ENCODE measurements at places on chromosomes 11 and 22. TPM values are rescaled to one million over a fixed set of nuclear protein-coding genes. Genes with fewer than 3 reads are reported as not detected.

DNA sequence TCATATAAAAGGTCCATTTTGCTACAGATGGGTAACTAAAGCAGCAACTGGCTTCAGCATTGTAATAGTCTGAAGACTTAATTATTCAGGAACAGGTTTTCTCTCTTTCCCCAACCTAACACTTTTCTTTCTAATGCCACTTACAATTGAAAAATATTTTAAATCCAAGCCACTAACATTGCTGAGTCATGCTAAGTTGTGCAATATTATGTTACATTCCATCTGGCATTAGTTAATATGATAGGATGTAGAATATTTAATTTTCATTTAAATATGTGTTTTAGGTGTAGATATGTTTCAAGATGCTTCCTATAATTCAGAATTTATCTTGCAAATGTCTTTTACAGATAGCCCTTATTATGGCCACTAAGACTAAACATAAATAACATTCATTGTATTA lies 98.6 kb downstream of the KIF18A start:
- no peak for DNase-seq

DNA sequence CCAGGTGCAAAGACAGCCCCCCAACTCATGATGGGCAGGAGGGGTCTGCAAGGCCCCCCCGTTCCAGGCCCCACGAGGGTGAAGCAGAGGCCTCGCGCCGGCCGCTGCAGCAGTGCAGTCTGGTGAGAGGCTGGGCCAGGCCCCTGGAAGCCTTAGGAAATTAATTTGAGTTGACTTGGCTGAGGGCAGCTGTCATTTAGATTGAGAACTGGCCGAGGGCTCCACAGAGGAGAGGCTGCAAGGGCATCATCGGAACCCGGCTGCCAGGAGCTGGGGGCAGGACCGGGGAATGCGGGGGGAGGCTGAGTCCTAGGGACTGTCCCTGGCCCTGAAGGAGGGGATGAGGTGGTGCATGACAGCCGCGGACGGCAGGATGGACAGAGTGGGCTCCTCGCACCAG lies 39.9 kb downstream of the MN1 start:
- no peak for DNase-seq

GRCh38 chr22:36934418-36935312 lies 21.2 kb downstream of the CSF2RB start:
- no peak for DNase-seq

DNA sequence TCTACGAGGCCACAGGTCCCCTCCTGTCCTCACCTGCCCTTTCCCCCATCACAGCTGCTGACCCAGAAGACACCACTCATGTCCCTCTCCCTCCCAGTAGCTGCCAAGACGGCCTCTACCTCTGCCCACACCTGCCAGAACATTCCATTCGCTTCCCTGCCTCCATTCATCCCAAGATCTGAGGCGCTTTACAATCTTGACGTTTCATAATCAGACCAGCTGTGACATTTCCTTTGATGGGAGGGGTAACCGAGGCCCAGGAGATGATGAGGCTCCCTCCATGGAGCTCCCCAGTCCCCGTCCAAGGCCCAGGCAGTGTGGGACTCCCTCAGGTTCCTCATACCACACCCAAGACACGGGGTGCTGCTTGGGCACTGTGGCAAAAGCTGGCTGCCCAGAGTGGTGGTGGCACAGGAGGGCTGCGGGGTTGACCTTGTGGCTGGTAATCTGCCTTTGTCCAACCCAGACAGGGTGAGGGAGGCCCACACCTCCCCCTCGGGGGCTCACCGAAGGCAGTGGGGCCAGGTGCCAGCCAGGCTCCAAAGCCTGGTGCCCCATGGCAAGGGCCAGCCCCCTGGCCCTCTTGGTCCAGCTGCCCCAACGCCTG lies 17.3 kb downstream of the PHLDA2 start:
- DNase-seq = no peak

- no peak for DNase-seq
These were observed 1.6 kb upstream of the MRPL16 start for GRCh38 chr11:59812220-59812619.

DNA sequence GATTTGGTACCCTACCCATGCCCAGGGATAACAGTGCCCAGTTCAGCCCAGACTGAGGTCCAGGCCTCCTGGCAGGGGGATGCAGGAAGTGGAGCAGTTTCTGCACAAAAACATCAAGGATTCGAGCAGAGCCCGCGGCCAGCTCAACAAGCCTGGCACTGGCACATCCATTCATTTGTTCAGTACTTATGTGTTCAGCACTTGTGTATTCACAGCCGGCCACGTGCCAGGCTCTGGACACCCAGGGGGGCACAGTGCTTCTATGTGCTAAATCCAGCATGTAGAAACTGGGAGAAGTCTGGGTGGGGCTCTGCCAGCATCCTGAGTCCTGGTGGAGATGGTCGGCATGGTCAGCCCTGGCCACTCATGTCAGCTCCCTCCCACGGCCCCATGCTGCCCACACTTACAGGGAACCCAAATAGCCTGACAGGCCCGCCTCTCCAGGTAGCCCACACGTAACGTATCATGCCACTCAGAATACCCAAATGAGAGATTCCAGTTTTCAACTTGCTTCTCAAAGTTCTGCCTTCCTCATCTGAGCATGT lies 28.5 kb downstream of the LINC01488 start:
- DNase-seq = no peak

DNA sequence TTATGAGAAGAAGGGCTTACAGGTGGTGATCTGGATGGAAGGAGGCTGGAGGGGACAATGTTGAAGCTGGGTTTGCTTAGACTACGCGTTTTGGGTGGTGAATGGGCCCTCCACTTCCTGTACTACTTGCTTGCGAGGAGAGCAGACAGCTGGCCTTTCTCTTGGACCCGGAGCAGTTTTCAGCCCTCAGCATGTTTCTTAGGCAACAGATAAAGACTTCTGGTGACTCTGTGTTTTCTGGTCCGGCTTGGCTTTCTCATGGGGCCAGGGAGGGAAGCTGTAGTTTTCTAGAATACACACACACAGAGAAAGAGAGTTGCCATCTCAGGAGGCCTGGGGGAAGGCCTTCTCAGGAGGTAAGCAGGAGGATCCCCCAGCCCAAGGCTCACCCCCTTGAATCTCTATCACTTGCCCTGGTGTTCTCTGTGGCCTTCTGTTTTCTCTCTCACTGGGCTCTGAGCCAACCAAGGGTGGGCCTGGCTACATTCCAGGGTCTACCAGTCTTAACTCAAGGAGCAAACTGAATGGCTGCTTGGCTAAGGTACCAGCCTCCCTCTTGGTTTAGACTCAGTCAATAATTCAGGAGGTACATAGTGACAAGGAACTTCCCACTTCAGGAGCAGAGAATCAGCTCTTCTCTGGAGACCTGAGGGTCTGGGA lies 2.4 kb downstream of the CCS start:
- DNase-seq = peak; percentile 30

DNA sequence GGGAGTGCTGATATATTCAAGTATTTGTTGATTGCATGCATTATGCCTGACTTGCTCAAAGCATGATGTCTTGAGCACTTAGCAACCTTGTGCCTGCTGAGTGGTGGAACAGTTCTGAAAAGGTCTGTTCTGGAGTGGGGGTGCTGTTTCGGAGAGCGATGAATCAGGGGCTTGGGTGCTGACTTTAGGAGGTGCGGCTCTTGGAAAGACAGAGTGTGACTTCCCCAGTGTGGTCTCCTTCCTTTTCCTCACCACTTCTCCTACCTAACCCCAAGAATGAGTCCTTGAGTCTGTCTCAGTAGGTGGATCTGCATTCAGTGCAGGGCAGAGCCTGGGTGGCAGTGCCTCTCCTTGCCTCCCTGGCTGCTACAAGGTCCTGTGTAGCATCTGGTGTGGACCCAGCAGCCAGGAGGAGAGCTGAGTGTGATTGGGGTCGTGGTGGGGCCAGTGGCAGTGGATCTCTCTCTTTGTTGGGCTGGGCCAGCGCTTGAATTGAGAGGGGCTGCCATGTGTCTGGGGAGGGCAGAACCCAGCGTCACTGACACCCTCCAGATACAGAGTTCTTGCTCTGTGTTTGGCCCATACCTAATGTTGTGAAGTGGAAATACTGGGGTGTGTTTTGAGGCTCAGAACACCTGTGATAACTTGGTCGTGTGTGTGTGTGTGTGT lies 35.9 kb downstream of the ST3GAL4 start:
- DNase-seq = no peak

GRCh38 chr11:102157219-102157618 lies 47.0 kb downstream of the YAP1 start:
- no peak for DNase-seq

DNA sequence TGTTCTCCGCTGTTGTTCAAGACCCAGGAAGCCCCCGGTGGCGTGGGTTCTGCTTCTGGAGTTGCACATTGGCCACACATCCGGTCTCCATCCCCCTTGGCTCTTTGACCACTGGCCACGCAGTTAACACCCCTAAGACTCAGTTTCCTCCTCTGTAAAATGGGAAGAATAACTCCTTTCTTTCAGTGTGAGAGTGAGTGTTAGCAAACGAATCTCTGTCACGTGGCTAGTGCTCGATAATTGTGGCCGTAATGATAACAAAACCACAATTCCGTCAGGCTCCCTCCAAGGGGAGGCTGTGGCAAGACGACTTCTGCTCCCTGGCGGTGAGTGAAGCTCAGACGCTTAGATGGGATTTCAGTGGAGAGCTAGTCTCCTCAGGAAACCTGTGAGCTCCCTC lies 315.2 kb upstream of the B3GAT1 start:
- DNase-seq = no peak

GRCh38 chr11:13781153-13781552 lies 112.7 kb downstream of the FAR1 start:
- no peak for DNase-seq

GRCh38 chr11:70352100-70352499 lies 46.2 kb upstream of the CTTN start:
- DNase-seq = no peak

DNA sequence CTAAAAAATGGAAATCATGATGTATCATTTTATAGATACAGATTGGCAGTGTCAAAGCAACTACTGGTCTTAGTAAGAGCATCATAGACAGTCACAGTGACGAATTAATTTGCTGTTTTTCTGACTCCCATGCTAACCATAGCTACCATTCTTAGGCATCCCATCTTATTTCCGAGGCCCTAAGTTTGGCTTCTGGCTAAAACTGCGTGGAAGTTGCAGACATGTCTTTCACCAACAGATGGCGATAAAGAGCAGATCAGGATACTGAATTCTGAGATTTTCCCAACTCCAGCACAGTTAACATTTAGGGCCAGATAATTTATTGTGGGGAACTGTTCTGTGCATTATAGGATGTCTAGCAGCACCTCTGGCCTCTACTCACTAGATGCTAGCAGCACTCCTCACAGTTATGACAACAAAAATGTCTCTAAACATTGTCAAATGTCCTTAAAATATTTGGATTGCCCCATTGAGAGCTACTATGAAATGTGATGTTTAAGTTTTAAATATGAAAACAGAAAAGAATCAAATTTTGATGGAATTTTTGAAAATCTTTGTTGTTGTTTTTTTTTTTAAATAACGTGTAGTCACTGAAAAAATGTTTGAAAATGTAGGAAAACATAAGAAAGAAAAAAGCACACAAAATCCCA lies 16.3 kb downstream of the OR2AG2 start:
- peak; percentile 34 for DNase-seq

- peak; percentile 33 for DNase-seq
These were observed 88.9 kb downstream of the MAML2 start for GRCh38 chr11:96254087-96254486.

- DNase-seq = no peak
These were observed 104.9 kb downstream of the KCNC1 start for GRCh38 chr11:17839450-17839849.

DNA sequence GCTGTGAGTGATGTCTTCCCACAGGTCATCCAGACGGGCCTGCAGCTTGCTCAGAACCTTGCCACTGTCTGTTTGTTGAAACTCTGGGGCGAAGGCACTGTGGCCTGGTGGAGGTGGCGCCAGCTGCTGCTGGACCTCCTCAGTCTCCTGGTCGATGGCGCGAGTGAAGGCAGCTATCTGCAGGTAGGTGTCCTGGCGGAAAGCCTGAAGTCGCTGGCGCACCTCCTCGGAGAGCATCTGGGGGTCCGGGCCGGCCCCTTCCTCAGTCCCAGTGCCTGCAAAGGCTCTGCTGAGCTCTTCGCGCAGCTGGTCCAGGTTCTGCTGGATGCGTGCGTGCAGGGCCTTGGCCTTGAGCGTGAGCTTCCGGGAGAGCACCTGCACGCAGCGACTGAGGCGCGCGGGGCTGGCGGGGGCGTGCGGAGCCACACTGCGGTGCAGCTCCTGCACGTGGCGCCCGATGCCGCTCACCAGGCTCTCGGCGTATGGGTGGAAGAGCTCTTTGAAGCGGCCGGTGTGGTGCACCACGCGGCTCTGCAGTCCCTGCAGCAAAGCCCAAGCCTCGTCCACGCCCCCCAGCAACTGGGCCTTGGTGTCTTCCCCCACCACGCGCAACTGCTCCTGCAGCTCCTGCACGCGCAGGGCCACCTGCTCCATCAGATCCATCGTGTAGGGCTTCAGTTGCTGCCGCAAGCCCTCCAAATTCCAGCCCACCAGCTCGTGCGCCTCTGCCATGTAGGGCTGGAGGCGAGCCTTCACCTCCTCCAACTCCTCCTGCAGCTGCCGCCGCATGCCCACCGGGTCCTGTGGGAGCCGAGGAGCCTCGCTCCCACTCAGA lies 1.3 kb downstream of the APOA5 start:
- no peak for DNase-seq

DNA sequence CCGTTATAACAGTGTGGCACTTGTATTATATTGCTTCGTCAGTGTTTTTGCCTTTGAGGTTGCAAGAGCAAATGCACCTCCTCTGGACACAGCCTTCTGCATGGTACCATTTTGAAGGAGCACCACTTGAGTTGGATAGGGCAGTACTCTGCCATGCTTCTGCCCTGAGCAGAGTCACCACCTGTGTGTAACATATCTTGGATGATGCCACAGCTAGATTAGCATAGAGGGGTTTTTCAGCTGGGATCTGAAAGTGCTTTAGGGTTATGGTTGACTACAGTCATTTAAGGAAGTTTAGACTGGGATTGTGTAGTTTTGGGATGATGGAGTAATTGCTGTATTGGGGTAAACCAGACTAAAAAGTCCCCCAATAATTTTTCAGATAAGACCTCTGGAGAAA lies 78.8 kb downstream of the PPP6R3 start:
- no peak for DNase-seq

DNA sequence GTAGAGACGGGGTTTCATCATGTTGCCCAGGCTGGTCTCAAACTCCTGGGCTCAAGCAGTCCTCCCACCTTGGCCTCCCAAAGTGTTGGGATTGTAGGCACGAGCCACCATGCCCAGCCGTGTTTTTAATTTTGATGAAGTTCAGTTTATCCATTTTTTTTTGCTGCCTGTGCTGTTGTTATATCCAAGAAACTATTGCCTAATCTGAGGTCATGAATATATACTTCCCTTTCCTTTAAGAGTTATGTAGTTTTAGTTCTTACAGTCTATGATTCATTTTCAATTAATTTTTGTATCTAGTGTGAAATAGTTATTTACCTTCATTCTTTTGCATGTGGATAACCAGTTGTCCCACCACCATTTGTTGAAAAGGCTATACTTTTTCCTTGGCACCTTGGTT lies 50.3 kb upstream of the SORL1-AS1 start:
- DNase-seq = no peak

- peak; percentile 78 for DNase-seq
These were observed 10.8 kb upstream of the OR51D1 start for GRCh38 chr11:4626207-4627099.

The TRIM48 gene
- not detected for total RNA-seq

The FAM180B gene
- not detected for total RNA-seq

The INPP5J gene
- 0.09 TPM for total RNA-seq

The RNF214 gene
- total RNA-seq = 18.3 TPM

The SEPTIN5 gene
- total RNA-seq = 1.3 TPM

The RFPL3 gene
- not detected for total RNA-seq

The KCNJ1 gene
- not detected for total RNA-seq
